AG04450 (cell line): ENCODE measurements at places on chromosomes 6 and 20.

DNA sequence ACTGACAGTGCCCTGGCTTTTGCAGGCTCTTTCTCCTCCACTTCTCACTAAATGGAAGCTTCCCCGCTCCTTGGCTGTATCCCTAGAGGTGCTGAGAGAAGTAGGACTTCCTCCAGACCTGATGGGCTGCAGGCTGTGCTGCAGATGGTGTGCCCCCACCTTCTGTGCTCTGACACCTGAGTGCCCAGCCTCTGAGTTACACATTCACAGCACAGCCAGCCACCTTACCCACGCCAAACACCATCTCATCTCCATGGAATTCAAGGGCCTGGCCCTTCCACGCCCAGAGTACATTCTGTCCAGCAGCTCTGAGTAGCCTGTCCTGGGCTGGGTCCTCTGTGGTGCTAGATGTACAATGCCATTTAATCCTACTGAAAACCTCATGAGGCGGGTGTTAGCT is 5.3 kb downstream of the SFTA2 start:
- no peak for DNase-seq

DNA sequence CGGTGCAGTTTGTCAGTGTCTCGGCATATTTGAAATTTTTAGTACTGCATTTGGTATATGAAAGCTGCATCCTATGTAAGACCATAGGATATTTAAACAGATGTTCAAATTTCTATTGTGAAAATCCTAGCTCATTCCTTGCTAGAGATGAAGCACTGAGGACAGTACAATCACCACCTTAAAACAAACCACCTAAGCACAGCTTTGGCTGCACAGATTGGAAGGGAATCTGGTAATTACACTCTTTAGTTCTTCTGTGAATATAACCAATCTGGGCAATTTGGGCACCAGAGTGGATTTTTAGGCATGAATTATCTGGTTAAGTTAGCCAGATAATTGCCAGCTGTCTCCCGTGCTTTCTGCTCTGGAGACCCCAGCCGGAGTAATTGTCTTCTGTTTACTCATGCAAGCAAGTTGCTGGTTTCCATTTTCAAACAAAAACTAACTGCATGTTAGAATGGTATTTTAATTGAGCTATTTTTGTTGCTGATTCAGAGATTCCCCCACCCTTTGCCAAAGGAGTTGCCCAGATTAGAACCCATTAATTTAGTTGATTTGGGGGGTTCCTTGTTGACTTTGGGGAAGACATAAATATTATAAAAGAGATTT is 36.9 kb downstream of the E2F3 start:
- DNase-seq: no peak

DNA sequence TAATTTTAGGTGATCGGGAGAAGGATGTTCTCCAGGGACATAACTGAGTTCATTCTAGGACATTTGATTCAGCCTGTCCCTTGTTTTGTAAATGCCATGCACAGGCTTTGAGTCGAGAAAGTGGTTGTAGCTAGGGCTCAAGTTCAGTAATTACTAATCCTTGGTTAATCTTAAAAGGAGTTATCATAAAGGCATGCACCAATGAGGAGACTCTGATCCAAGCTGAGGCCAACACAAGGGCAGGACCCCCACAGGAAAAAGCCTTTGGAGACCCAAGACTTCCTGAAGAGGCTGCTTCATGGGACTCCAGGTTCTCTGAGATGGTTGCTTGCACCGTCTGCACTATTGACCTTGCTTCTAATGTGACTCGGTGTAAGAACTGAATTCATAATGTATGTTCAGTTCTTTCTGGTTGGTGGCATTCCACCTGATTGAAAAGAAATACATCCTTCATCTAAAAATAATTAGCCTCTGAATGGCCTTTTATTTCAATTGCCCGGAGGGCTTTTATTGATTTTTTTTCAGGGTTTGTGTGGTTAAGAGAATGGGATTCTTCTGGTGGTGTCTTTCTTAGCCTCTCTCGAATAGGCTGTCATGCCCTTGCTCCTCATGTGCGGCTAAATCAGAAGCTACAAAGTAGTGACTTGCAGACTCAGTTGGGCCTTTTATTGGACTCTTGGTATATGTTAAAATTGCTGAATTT is 201.7 kb upstream of the PLCB4 start:
- DNase-seq: no peak

DNA sequence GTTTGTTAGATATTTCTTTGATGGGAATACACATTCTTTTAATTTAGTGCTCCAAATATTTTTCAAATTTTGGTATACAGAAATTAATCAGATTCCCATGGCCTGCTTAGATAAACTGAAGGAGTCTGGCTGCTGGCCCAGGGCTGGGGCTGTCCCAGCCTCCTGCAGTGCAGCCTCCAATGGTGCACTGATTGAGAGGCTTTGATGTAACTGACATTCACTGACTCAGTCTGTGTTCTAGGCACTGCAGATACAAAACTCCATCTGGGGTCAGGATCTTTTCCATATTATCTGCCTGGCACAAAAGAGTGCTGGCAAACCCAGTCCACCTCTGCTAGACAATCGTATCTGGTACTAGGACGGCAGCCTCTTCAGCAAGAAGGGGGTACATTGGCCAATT is 64.8 kb downstream of the GRIK2 start:
- DNase-seq: no peak

DNA sequence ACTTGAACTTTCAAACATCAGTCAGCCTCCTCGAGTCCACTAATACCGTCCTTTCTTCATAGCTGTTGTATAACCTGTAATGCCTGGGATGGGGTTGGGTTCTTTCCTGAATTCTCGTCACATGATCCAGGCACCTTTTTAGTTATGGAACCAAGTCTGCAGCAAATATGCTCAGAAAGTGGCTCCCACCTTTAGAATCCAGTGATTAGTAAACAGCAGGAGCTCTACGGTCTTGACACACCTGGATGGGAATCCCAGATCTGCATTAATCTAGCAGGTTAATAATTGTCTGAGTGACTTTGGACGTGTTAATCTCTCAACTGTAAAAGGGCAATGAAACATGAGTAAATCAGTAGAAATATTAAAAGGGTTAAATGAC is 729 bp upstream of the ZHX3 start:
- DNase-seq: no peak

DNA sequence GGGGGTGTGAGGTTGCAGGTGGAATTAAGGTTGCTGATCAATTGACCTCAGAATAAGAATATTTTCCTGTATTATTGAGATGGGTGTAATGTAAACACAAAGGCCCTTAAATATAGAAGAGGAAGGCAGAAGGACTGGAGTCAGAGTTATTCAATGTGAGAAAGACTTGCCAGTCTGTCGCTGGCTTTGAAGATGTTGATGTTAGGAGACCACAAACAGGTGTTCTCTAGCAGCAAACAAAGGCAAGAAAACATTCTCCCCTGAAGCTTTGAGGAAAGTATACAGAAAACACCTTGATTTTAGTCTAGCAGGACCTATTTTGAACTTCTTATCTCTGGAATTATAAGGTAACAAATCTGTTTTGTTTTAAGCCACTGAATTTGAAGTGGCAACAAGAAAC is 138.9 kb upstream of the PTPRK start:
- DNase-seq: no peak
